Stimulated activated CD4-positive, alpha-beta T cell treated with anti-CD3 and anti-CD28 coated beads, Interleukin-15, amount 100 ng/mL, for 1 hour (primary cell): ENCODE measurements at places on chromosomes 16 and 17.

- no peak for DNase-seq
These were observed 39.3 kb upstream of the JPH3 start for GRCh38 chr16:87563022-87563421.

DNA sequence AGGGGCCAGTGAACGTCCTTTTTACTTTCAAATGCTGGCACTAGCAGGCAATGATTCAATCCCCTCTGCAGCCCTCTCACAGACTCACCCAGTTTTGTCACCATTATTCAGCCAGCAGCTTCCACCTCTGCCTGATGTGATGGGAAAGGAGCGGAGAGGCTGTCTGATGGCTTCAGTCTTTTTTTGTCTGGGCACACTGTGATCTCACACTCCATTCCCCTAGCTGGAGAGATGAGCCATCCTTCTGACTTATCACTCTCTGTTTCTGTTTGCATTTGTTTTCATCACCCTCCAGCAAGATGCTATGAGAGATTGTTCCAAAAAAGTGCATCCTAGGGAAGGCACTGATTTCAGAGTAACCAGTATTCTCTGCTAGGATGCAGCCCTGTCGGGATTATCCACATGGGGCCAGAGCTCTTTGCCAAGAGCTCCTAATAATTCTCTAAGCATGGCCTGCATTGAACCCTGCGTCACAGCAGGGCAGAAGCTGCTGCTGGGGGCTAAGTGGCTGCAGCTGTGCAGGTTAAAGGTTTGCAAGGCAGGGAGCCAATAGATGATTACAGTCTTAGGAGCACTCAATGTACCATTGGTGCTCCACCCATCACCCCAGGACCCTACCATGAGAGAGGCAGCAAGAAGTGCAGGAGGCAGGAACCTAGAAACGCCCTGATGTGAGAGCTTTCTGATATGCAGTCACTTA, 236.1 kb upstream of the C16orf82 start:
- no peak for DNase-seq

DNA sequence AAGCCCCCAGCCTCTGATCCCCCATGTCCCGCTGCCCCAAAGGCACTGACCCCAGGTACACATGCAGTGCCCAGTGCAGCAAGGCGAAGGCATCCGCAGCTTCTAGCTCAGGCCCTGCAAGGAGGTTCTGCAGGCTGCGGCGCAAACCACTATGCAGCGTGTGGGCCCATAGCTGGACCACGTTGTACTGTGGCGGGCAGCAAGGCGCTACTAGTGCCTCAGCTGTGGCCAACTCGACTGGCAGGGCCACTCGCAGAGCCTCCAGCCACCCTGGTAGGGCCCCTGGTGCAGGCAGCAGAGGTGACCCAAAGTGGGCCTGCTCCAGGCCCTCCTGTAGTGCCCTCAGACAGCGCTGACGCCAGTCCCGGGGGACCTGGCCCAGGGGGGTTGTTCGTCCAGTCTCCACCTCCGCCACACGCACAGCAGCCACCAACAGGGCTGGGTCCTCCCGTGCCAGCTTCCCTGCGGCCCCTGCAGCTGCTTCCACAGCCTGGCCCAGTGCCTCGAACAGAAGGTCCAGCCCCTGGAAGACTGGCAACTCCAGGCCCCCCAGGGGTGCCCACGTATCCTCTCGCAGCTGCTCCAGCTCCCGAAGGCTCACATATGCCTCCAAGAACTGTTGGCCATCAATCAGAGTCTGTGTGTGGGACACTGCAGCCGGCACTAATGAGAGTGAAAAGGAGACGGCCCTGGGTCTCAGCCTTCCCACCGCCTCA, 2.6 kb downstream of the EXOC3L1 start:
- DNase-seq: no peak

GRCh38 chr17:73170324-73170723, 5.5 kb downstream of the SSTR2 start:
- no peak for DNase-seq

GRCh38 chr17:82658796-82659452, 10.7 kb upstream of the WDR45B start:
- no peak for DNase-seq

DNA sequence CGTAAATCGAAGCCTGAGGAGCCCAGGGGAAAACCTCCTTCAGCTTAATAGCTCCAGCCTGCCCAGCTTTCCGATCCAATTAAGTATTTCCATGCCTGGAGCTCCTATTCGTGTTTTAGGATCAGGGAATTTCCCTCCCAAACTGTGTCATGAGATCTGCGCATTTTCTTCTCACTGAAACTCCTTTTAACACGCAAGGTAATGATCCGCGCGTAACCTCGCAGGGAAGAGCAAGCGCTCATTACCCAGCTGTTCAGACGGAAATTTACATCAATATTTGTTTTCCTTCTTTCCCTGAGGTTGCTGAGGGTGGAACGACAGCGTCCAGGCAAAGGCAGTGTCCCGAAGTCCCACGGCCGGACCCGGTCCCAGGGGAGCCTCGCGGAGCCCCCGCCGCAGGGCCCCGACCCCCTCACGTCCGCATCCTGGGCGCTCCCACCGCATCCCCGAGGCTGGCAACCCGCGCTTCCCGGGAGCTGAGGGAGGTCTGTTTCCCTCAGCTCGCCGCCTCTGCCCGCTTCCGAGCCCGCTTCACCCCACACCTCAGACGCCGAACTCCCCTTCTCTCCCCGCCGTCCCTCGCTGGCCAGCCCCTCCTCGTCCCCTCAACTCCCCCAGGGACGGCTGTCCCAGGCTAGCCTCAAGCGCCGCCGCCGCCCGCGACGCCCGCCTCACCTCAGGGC, 415 bp downstream of the ABCA5 start:
- no peak for DNase-seq

DNA sequence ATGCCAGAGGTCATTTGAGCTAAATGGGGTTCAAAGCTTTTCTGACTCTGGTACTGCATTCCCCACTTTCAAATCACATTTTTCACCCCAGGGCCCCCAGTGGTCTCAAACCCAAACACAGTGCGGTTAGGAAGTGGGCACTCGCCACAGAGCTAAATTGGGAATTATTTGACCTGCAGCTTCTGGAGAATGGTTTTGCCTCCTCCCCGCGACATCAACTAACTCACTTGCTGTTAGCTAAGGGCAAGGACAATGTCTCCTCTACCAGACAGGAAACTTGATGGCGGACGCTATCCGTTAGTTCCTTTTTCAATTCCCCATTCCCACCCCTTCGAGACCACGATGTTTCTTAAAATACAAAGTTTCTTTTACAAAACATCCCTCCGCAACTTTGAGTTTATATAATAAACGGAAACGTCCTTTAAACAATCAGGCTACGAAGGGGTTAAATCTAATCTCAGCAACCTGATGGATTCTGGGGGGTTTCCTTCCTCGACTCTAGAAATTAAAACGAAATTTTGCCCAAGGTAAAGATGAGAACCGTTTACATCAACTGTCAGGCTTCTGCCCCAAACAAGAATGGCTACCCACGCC, 500 bp upstream of the KAT7 start:
- DNase-seq: no peak

DNA sequence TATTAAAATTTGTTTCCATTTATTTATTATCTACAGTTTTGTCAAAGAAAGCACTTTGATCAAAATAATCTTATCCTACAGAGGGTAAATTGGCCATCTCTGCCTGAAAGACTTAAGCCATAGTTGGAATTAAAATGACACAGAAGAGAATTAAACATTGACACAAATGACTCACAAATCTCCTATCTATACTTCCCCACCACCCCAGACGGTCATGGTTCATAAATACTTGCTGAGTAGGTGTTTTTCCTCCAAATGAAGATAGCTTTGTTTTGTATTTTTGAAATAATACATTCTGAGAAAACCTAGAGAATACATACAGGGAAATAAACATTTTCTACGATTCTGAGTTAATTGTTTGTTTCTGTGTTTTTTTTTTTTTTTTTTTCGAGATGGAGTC, 142.8 kb downstream of the MAP2K6 start:
- DNase-seq: no peak

GRCh38 chr16:61295311-61295710, 740.9 kb downstream of the CDH8 start:
- no peak for DNase-seq

GRCh38 chr16:81780350-81780749, 1.3 kb downstream of the PLCG2 start:
- no peak for DNase-seq

- DNase-seq: no peak
These were observed 211.2 kb downstream of the RPTOR start for GRCh38 chr17:80755650-80756405.

- no peak for DNase-seq
These were observed 47.7 kb downstream of the CFDP1 start for GRCh38 chr16:75385507-75386152.

DNA sequence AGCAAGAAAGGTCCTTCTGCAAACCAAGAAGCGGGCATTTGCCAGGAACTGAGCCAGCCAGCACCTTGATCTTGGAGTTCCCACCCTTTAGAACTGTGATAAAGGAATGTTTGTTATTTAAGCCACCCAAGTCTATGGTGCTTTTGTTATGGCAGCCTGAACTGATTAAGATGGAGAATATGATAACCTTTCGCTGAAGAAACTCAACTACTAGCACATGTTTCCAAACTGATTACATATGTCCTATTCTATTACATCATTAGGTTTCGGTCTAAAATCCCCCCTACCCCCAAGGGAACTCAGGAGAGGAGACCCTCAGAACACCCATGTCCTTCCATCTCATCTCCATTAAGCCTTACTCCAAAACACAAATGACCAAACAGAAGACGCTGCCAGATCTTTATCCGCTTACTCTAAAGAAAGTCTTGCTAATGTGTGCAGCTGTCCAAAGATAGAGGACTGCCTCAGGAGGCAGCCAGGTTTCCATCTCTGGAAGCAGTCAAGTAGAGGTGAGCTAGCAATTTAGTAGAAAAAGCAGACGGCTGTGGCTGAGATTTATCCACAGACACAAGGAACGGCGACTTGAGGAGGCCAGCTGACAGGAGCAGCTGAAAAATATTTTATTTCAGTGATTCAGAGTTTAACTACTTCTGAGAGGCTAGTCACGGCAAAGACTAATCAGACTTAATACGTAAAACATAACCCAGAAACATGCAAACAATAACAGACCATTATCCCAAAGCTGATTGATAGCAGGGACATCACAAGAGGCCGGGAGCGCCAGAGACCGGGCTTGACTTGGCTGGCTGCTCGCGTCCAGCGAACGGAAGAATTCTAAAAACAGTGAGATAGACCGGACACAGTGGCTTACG, 611.4 kb upstream of the CDH5 start:
- DNase-seq: no peak

GRCh38 chr16:70476272-70477020, 22.1 kb downstream of the FCSK start:
- no peak for DNase-seq

DNA sequence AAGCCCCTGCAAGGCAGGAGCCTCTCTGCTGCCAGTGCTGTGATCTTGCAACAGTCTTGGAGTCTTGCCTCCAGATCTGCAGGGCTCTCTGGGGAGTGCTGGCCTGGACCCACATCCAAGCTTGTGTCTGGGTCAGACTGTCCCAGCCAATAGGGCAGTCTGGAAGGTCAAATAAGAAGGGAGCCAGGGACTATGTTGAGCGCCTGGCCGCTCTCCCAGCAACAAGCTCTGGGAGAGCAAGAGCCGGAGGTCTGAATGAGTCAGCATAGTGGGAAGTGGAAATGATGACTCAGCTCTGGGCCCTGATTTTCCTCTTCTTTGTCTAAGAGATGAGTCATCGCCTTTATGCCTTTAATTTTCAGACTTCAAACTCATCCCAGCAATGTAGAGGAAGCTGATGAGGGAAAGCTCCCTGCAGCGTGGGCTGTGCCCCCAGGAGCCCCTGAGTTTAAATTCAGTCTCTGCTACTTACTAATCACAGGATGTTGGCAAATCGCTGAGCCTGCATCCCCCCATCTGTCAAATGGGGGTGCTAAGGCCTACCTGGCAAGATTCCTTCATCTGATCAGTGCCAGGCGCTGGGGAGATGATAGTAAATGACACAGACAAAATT, 43.6 kb upstream of the HAPSTR1 start:
- peak; percentile 16 for DNase-seq

DNA sequence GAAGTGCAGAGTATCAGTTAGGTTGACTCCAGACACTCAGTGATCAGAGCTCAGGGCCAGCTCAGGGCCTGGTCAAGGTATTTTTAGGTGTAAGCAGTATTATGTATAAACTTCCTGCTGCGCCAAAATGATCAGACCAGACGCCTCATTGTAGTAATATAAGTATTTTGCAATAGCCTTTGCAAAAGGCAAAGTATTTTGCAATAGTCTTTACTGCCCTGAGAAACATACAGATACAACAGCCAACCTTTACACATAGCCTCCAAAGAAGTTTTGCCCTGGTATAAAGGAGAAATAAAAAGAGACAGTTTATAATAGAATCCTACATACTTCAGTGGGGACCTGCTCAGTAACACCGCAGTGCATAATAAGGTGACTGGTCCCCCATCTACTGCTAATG, 333.0 kb upstream of the EEF2KMT start:
- no peak for DNase-seq

DNA sequence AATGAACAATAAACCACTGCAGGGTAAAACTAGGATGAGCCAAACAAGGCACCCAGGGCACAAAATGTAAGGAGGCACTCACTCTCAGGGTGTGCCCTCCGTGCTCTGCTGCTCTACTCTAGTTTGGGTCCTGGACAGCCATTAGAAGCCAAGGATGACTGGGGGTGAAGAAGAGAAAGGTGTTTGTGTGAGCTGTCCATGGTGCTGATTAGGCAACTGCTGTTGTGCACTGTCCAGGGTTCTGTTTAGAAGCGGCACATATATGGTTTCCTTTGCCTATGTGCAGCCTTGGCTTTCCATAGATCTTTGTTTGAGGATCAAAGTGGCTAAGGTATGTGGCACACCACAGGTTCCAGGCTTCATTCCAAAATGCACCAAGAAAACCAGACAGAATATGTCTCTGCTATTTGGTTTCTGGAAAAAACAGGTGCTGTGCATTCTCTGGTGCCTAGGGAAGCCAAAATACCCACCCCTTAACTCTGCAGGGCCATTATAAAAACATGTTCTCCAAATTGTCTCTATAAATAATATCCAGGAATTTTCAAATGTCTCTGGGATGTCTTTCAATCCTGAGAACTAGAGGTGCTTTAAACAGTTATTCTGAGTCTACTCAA, 123.5 kb downstream of the CBLN1 start:
- no peak for DNase-seq
